ENCODE measurements at places on chromosomes 2 and 18.

- no peak for DNase-seq
These were observed 1.4 kb downstream of the RAB1A start for GRCh38 chr2:65128297-65129190.

- no peak for DNase-seq
These were observed 25.6 kb upstream of the ZNF407 start for GRCh38 chr18:74571895-74572680.

- DNase-seq, result no peak
These were observed 184.6 kb downstream of the ZFP36L2 start for GRCh38 chr2:43041661-43042360.

GRCh38 chr2:174485788-174486562 is 854 bp downstream of the GPR155 start:
- no peak for DNase-seq

DNA sequence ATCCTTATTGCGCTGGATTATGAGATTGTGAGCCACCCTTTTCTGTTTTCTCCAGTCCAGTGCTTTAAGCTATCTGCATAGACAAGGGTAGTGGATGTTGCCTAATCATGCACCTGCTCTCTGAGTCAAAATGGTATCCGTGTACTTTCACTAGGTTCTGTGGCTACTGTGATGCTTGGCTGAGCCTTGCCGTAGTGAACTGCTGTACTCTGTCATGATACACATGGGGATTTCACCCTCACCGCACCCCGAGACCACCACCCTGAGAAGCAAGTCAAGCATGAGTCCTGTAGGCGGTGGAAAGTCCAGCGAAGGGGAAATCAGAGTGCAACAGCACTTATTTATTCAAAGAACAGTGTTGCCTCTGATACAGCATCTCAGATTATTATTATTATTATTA is 55.0 kb downstream of the ARHGAP25 start:
- no peak for DNase-seq

GRCh38 chr2:177633111-177633510 is 240.5 kb downstream of the AGPS start:
- no peak for DNase-seq

- DNase-seq, result no peak
These were observed 145.4 kb upstream of the TWIST2 start for GRCh38 chr2:238702276-238703052.

GRCh38 chr2:209062210-209062609 is 361.6 kb upstream of the MAP2 start:
- DNase-seq, result no peak

DNA sequence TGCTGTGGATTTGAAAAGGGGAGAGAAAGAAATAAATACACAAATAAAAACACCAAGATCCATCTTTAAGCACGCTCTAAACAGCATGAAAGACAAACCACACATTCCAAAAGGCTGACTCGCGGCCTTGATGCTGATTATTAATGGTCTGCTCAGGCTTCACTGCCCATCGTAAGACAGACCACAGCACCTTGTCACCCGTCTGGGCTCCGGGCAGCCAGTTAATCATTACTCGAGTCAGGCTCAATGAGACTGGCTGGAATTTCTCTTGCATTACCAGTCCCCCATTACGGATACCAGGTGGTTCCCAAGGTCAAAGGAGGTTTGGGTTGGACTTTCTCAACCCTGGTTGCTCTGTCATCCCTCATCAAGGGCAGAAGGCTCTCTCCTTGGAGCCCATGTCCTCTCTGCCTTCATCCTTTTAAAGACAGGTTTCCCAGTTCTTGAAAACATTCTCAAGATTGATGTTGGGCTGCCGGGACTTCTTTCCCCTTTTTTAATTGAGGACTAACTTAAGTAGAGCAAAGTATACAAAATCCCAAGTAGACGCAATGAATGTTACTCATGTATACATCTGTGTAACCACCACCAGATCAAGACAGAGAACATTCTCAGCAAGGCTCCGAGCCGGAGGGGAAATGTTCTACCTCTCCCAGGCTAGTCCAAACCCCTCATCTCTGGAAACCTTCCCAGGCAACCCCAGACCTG is 8.1 kb downstream of the SMAD7 start:
- no peak for DNase-seq

DNA sequence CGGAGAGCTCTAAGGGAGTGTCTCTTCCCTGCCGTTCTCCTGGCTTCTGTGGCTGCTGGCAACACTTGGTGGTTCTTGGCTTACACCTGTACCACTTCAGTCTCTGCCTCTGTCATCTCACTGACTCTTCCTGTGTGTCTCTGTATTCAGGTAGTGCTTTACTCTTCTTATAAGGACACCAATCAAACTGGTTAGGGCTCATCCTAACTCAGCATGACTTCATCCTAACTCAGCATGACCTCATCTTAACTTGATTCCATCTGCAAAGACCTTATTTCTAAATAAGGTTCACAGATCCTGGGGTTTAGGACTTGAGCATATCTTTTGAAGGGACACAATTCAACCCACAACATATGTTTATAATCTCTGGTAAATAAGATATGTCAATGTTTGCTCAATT is 51.6 kb upstream of the DSEL start:
- DNase-seq, result no peak

GRCh38 chr18:31230495-31230894 is 67.8 kb upstream of the DSC1 start:
- no peak for DNase-seq

GRCh38 chr2:54486766-54487165 is 30.6 kb downstream of the SPTBN1 start:
- DNase-seq, result no peak

DNA sequence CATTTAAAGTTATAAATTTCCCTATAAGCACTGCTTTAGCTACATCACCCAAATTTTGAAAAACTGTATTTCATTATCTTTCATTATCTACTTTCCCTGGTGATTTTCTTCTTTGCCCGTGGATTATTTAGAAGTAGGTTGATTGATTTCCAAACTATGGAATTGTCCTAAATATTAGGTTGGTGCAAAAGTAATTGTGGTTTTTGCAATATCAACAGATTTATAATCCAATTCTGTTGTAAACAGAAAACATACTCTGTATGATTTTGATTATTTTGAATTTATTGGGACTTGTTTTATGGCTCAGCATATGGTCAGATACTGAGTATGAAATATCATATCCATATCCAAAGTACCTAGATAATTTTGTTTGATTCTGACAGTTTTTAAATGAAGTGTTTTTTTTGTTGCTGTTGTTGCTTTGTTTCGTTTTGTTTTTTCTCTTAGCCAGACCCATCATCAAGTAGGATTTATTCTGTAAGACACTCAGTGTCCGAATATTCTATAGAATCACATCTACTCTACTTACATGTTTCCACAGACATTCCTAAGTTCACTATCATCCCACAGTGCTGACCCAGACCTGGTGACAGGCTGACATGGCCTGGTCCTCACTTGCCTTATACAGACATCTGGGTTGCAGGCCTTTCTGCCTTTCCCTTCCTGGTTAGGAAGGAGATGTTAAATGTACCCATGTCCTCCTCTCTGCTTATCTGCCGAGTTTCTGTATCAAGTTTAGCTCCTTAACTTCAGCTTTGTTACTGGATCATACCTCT is 2.1 kb upstream of the TRABD2A start:
- no peak for DNase-seq
